ENCODE measurements at places on chromosomes 13 and 19.

DNA sequence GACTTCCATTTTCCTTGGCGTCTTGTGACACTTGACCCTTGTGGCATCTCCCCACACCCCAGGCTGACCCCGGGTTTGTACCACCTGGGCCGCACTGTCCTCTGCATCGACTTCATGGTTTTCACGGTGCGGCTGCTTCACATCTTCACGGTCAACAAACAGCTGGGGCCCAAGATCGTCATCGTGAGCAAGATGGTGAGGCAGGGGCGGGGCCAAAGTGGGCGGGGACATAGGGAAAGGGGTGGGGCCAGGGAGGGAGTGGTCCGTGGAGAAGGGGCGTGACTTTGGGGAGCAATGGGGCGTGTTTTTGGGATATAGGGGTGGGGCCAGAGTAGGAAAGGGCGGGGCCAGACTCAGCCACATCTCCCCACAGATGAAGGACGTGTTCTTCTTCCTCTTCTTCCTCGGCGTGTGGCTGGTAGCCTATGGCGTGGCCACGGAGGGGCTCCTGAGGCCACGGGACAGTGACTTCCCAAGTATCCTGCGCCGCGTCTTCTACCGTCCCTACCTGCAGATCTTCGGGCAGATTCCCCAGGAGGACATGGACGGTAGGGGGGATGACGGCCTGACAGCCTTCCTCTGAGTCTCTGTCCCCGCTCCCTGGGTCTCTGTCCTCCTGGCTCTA is 42.8 kb downstream of the TRPM4 start:
- no peaks in the 10 kb centered on the region for H3K36me3 ChIP-seq
- no peaks in the 10 kb centered on the region for H3K27me3 ChIP-seq
- no peak overlapping the region for H3K4me3 ChIP-seq
- DNase-seq = no peak
- no peaks in the 10 kb centered on the region for H3K4me1 ChIP-seq

GRCh38 chr19:15897738-15898276 is at the start of gene CYP4F2:
TSS of gene CYP4F2 (minus strand) at chr19:15898074. CDS start at chr19:15897611, 463 bp downstream.
- H3K4me3 ChIP-seq = no peak within 1 kb of the TSS
- H3K27me3 ChIP-seq = no peaks in the 10 kb centered on the region
- H3K4me1 ChIP-seq = no peaks in the 10 kb centered on the region
- H3K36me3 ChIP-seq = no peaks in the 10 kb centered on the region

- no peak overlapping the region for H3K27ac ChIP-seq
- H3K4me3 ChIP-seq = no peak overlapping the region
- DNase-seq = no peak
- H3K36me3 ChIP-seq = no peaks in the 10 kb centered on the region
- no peaks in the 10 kb centered on the region for H3K27me3 ChIP-seq
Observed at GRCh38 chr19:7489609-7490044, 792 bp upstream of the PEX11G start.

GRCh38 chr19:10424011-10424637 is 3.8 kb downstream of the PDE4A start:
- no peaks in the 10 kb centered on the region for H3K36me3 ChIP-seq
- H3K4me3 ChIP-seq = peak overlapping the region; percentile 47
- H3K27ac ChIP-seq = peak overlapping the region; percentile 35

GRCh38 chr19:4817467-4818277 is 13.8 kb downstream of the TICAM1 start:
- peaks cover 7% of the 10 kb centered on the region for H3K4me1 ChIP-seq
- no peaks in the 10 kb centered on the region for H3K27me3 ChIP-seq

- no peaks in the 10 kb centered on the region for H3K27me3 ChIP-seq
- no peak overlapping the region for H3K27ac ChIP-seq
- no peak for DNase-seq
- no peak overlapping the region for H3K4me3 ChIP-seq
- no peaks in the 10 kb centered on the region for H3K36me3 ChIP-seq
Observed at GRCh38 chr13:41568972-41569351, 111.6 kb downstream of the RGCC start.

- DNase-seq = no peak
- H3K4me3 ChIP-seq = no peak overlapping the region
- no peaks in the 10 kb centered on the region for H3K4me1 ChIP-seq
- H3K27me3 ChIP-seq = no peaks in the 10 kb centered on the region
- peaks cover 41% of the 10 kb centered on the region for H3K36me3 ChIP-seq
- H3K27ac ChIP-seq = no peak overlapping the region
Observed at GRCh38 chr19:52659013-52659412, 20.9 kb upstream of the ZNF83 start.

- no peaks in the 10 kb centered on the region for H3K36me3 ChIP-seq
- no peaks in the 10 kb centered on the region for H3K4me1 ChIP-seq
- no peak for DNase-seq
Observed at GRCh38 chr19:14339741-14340140, 41.5 kb upstream of the ADGRE5 start.

DNA sequence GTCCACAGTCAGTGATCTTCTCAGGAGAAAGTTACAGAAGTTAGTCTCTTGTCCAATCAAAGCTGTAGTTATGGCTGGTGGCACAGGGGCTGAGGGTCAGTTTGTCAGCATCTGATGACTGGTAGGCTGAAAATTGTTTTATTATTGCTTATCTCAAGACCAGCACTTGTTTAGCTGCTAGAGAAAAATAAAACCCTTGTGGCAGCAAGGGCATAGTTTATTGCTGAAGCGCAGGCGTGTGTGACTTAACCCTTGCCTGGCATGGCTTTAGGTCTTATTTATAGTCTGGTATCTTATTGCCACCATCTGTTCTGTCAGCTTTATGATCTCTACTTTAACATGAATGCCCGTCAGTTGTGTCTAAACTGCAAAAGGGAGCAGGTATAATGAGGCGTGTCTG is 154.7 kb downstream of the USP12 start:
- no peak for DNase-seq
- H3K36me3 ChIP-seq = no peaks in the 10 kb centered on the region
- no peak overlapping the region for H3K27ac ChIP-seq

DNA sequence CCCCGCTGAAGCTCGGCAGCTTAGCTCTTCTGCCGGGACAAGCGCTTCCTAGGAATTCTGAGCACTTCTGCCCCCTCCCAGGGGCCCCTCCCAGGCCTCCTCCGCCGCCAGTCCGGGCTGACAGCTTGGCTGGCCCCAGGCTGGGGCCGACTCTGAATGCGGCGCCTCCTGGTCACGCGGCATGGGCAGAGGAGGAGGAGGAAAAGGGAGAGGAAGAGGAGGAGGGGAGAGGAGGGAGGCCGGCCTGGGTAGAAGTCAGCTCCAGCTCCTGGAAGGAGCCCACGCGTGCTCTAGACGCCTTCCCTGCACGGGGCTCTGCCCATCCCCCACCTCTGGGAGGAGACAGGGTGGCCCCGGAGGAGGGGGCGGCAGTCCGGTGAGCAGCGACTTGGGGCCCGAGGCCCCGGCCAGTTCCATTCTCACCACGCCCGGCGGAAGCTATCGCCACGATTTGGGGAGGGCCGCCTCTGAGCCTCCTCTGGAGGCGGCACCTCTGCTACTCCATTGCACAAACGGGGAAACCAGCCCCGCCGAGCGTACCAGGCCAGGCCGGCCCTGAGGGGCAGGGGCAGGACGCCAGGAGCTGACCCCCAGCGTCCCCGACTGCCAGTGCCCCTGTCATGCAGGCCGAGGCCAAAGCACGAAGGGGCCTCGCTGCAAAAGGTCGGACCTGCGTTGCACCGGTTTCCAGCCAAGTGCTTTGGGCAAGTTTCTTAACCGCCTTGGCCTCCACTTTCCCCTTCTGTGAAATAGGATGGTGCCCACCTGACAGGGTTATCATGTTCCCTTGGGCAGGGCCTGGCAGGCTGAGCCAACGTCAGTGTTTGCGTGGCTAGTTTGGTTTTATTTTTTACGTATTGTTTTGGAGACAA is 31.6 kb downstream of the CCNE1 start:
- no peak overlapping the region for H3K4me3 ChIP-seq
- no peak overlapping the region for H3K27ac ChIP-seq
- no peaks in the 10 kb centered on the region for H3K27me3 ChIP-seq
- no peaks in the 10 kb centered on the region for H3K36me3 ChIP-seq
- H3K4me1 ChIP-seq = peaks cover 21% of the 10 kb centered on the region
- no peak for DNase-seq

GRCh38 chr19:5494773-5495172 is 39.6 kb downstream of the ZNRF4 start:
- no peaks in the 10 kb centered on the region for H3K36me3 ChIP-seq
- H3K27me3 ChIP-seq = no peaks in the 10 kb centered on the region
- no peak overlapping the region for H3K27ac ChIP-seq
- H3K4me1 ChIP-seq = no peaks in the 10 kb centered on the region
- no peak for DNase-seq

- H3K4me3 ChIP-seq = no peak overlapping the region
- no peak for DNase-seq
- H3K4me1 ChIP-seq = no peaks in the 10 kb centered on the region
- no peaks in the 10 kb centered on the region for H3K27me3 ChIP-seq
- no peak overlapping the region for H3K27ac ChIP-seq
Observed at GRCh38 chr13:106276876-106277275, 258.6 kb downstream of the EFNB2 start.

DNA sequence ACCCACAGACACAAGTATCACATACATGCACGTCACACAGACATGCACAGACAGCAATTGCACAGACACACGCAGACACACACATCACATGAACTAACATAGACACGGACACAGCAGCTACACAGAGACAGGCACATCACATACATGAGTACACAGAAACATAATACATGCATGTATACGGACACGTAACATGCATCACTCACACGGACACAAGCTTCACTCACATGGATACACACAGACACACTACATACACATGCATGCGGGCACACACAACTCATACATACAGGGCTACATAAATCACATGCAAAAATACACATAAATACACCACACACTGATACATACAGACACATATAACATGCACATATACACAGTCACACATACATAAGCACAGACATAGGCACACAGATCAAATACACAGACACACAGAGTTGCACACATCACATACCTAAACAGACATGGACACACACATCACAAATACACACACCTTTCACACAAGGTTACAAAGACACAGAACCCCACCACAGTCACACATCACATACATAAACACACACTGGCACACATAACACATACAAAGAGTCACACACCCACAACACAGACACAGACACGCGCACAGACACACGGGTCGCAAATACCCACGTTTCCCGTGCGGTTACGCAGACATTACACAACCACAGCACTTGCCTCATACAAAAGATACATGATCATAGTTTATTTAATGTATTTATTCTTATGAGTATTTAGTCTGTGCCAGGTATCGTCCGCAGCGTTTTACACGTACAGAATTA is 1.1 kb upstream of the LMTK3 start:
- no peak for DNase-seq
- peaks cover 7% of the 10 kb centered on the region for H3K36me3 ChIP-seq
- no peaks in the 10 kb centered on the region for H3K27me3 ChIP-seq
- H3K4me1 ChIP-seq = peaks cover 23% of the 10 kb centered on the region

DNA sequence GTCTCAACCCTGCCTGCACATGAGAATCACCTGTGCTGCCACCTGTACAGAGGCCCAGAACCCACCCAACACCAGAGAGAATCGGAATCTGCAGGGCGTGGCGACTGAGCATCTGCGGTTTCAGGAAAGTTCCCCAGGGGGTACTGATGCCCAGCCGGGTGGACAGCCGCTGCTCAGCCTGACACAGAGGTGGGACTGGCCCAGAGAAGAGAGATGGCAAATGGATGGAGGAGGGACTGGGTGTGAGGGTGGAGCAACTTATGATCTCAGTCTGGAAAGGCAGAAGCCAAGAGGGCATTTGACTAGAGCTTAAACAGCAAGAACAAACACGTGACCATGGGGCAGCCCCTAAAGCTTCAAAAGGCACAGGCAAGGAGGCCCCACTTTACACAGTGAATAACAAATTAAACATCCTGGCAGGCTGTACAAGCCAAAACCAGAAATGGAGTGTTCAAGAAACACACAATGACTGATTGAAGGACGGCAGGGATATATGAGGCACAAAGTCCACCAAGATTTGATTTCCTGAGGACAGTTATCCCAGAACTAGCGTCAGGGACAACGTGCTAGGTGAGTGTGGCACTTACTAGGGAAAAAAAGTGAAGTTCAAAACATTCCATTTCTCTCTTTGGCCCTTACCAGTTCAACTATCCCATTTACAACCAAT is 3.1 kb downstream of the RANBP3 start:
- no peak overlapping the region for H3K4me3 ChIP-seq
- DNase-seq = no peak
- no peaks in the 10 kb centered on the region for H3K27me3 ChIP-seq
- H3K27ac ChIP-seq = peak overlapping the region; percentile 38

- no peak for DNase-seq
- no peaks in the 10 kb centered on the region for H3K27me3 ChIP-seq
- peaks cover 93% of the 10 kb centered on the region for H3K36me3 ChIP-seq
- H3K27ac ChIP-seq = no peak overlapping the region
Observed at GRCh38 chr19:1122972-1123363, 19.2 kb downstream of the GPX4 start.

DNA sequence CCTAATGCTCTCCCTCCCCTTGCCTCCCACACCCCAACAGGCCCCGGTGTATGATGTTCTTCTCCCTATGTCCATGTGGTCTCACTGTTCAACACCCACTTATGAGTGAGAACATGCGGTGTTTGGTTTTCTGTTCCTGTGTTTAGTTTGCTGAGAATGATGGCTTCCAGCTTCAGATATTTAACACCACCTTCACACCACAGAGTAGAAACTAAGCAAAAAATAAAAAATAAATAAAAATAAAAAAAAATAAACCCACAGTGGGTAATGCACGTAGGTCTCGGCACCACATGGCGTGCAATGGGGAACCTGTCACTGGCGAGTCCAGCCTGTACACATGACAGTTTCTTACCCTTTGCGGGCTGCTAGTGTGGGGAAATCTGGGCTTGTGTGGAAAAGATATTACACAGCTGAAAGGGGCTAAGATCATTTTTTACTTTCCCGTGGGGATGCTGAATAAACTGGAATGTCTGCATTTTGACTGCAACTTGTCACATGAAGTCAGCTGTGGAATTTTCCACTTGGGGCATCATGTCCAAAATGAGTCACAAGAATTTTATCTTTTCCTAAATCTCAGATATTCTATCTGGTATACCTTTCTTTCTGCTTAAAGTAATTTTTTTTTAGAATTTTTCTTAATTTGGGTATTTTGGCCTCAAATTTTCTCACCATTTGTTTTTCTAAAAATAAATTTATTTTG is 170.5 kb downstream of the IRS2 start:
- DNase-seq = no peak
- no peaks in the 10 kb centered on the region for H3K36me3 ChIP-seq
- no peak overlapping the region for H3K27ac ChIP-seq
- H3K27me3 ChIP-seq = no peaks in the 10 kb centered on the region

DNA sequence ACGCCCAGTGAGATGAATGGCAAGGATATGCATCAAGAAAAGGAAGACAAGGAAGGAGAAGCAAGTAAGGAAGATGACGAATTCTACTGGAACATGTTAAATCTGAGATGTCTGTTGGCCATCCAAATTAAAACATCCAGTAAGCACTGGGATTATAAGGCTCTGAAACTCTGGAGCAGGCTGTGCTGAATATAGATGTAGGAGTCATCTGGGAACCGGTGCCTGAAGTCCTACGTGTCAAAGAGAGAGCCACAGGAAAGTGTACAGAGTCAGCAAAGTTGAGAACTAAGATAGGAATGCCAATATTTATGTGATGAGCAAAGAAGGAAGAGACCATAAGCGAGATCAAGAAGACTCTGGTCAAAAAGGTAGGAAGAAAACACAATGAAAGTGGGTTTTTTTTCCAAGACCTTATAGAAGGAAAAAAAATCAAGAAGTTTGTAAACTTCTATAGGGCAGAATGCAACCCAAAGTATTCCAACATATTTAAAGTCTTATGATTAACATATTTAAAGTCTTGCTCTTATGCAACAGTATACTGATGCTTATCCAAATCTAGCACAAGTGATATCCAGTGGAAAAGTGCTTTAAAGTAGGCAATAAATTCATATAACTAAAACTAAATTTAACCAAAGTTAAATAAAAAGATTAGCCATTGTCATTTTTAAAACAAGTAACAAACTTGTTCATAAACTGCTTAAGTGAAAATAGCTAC is 51.2 kb upstream of the EEF1AKMT1 start:
- no peak overlapping the region for H3K4me3 ChIP-seq
- H3K4me1 ChIP-seq = no peaks in the 10 kb centered on the region
- H3K36me3 ChIP-seq = peaks cover 6% of the 10 kb centered on the region
- no peak overlapping the region for H3K27ac ChIP-seq
